BJ (cell line): ENCODE measurements at places on chromosomes 5 and 9. TPM values are rescaled to one million over a fixed set of nuclear protein-coding genes. Genes with fewer than 3 reads are reported as not detected.

DNA sequence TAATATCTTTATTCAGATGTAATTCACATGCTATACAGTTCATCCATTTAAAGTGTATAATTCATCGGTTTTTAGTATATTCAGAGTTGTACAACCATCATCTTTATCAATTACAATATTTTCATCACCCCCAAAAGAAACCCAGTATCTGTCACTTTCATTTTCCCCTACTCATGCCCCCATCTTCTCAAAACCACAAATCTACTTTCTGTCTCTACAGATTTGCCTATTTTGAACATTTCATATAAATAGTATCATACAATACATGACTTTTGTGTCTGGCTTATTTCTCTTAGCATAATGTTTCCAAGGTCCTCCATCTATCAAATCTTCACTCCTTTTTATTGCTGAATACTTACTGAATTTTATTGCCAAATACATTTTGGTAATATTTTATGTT is 305.1 kb upstream of the SGCD start:
- no peak for DNase-seq

GRCh38 chr5:122172207-122172606 is 42.9 kb downstream of the ZNF474 start:
- DNase-seq = no peak

DNA sequence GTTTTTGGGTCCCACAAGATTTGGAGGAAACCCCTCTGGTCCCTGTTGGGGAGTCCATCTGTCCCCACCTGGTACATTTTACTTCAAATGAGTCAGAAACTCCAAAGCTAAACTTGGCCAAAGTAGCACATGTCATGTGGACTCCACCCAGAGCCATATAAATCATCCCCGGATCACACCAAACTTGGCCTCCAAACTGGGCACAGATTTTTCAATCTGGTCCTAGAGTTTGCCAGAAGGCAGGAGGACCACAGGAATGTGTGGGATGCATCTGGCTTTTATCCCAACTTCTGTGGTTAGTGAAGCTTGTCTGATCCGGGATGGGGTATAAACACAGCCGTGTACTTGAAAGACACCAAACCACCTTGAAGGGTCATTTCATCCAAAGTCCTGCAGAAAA is 66.3 kb downstream of the MAT2B start:
- peak; percentile 71 for DNase-seq

GRCh38 chr5:56585999-56586691 is 229.2 kb upstream of the MAP3K1 start:
- DNase-seq = no peak

GRCh38 chr5:88677943-88678769 is 204.8 kb downstream of the MEF2C start:
- DNase-seq = no peak

DNA sequence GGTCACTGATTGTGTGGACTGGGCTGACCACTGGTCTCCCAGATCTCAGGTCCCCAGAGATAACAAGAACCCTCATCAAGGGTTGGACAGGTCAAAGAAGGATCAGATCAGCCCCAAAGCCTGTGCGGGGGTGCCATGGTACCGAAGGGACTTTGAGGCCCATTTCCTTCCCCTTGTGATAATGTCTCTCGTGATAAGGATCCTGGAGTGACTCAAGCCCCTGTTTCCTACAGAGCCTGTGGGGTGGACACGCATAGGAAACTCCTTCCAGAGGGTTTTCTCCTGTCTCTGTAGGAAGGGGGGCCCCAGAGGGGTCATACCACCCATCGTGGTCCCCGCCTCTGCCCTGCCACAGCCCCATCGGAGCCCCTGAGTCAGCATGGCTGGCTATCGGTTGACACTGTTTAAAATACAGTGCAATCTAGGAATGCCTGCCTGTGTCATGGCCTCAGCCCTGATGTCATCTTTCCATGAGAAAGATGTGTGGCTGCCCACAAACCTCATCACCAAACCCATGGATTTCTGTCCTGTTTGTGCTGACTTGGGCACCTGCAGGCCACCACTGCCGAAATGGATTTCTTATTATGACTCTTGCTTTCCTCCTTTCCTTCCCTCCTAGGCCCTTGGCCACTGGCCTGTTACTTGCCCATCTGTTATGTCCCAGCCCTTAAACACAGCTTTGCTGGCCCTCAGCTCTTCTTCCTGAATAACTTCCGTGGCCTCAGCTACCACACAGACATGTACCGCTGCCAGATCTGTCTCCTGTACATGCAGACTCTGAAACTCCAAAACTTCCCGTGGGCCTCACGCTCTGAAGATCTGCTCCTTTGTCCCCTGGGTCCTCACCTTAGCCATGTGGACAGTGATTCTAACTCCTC is 2.9 kb upstream of the CSF2 start:
- DNase-seq = no peak

- no peak for DNase-seq
Observed at GRCh38 chr9:5714501-5715401, 85.8 kb downstream of the RIC1 start.

DNA sequence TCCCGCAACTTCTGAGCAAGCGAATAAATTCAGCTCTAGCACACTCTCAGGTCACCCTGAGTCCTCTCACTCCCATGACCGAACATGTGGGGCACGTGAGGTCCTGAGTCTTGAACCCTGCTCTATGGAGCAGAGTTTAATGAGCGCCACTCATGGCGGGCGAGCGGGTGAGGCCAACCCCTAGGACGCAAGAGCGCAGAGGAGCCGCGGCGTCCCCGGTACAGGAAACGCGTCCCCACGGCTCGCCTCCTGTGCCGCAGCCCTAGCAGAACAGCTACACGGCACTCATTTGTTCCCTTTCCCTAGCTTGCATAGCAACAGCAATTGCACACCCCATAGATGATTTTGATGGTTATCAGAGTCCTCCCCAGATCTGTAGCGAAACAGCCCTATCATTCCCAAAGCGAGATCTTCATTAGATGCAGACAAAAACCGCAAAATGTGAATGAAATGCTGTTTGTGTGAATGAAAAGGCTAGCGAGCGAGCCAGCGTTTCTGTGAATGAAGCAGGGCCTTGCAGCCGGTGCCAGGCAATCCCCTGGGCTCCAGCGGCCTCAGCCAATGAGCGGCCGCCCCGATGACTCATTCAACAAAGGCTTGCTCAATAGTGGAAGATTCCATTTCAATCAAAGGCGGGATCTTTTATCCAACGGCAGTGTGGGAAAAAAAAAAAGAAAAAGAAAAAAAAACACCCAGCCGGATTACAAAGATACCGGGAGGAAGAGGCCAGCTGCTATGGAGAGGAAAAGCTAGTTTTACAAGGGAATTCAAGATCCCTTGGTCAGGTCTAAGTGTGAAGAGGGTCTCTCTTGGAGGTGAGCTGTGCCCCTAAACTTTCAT is 1.5 kb upstream of the SHC3 start:
- peak; percentile 77 for DNase-seq

GEMIN5 gene
- polyA plus RNA-seq = 7.5 and 7.8 TPM in 2 replicates

ZNF608 gene
- 0.43 and 0.54 TPM in 2 replicates for polyA plus RNA-seq

TAF11L5 gene
- not detected in 2 replicates for polyA plus RNA-seq

FAM151B gene
- 2.6 and 3.5 TPM in 2 replicates for polyA plus RNA-seq
